RWPE2 (cell line): ENCODE measurements at places on chromosomes 2 and 18.

DNA sequence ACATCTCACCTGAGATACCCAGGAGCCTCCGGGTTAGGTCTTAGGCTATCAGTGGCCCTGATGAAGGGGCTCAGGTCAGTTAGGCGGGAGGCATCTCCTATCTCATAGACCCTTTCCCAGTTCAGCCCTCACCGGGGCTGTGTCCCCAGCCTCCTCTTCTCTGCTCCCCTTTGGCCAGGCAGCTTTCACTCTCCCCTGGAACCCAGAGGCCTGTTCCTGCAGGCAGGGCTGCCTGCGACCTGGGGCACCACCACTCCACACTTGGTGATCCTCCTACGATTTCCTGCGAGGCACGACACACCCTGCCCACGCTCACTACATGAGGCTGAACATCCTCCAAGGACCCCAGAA is 51.2 kb downstream of the SFXN5 start:
- no peak for DNase-seq

- no peak for DNase-seq
These were observed 257.7 kb downstream of the PTGR3 start for GRCh38 chr18:74951165-74951760.

DNA sequence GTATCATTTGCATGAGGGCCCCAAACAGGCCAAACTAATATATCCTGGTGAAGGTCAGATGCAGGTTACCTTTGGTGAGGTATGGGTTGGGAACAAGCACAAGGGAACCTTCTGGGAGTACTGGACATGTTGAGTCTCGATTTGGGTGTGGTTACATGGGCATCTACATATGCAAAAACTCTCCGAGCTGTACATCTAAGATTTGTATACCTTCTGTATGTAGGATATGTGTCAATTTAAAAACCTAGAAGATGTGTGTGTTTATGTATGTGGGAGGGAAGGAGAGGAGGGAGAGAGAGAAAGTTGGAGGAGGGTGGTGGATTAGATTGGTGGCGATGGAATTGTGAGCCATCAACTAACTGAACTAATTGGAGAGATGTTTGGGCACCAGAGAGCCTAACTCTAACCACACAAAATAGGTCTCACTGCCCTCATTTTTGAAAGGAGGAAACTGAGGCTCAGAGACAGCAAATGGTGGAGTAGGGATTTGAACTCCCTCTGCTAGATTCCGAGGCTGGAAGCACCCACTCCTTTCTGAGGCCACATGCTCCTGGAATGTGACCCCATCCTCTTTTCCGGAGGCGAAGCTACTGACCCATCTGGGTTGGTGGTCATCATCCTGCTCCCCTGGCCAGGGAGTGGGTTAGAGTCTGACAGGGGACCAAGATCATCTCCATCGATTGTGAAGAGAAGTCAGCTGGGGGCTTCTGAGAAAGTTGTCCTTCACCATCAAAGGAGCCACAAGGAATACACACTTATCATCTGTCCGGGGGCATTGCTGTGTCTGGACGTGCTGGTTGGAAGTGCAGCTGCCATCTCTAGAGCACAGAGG is 107.3 kb upstream of the MYCN start:
- no peak for DNase-seq

DNA sequence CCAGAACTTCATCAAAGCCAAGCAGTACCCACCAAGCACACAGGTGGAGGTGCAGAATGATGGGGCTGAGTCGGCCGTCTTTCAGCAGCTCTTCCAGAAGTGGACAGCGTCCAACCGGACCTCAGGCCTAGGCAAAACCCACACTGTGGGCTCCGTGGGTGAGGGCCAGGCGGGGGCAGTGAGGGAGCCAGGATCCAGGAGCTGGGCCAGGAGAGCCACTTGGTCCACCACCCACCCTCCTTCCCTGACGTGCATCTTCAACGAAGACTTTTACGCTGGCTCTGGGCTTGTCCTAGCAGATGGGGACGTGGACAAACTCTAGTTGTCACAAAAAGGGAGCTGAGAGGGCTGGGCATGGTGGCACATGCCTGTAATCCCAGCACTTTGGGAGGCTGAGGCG is 11.8 kb downstream of the VIL1 start:
- peak; percentile 43 for DNase-seq

GRCh38 chr18:7021994-7022840 is 95.4 kb downstream of the LAMA1 start:
- no peak for DNase-seq

- no peak for DNase-seq
These were observed 1167.9 kb downstream of the DSC3 start for GRCh38 chr18:29874519-29875098.

DNA sequence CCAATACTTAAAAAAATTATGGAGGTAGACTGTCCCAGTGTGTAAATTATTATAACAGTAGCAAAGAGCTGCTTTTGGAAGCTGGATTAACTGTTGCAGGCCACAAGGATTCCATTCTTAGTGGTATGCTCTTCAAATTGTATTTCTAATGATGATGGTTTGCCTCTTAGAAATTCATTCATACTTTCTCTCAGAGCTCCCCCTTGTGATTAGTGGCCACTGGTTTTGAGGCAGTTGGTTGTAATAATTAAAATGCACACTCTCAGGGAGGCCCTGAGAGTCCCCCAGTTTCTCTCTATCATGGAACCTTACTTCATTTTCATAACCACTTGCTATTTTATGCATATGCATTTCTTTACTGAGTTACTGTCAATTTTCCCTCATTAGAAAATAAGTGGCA is 122.5 kb downstream of the PLA2R1 start:
- no peak for DNase-seq

- no peak for DNase-seq
These were observed 47.3 kb downstream of the MEX3C start for GRCh38 chr18:51150113-51150700.

GRCh38 chr2:219508971-219509779 is 5.1 kb upstream of the ASIC4 start:
- DNase-seq, result no peak

DNA sequence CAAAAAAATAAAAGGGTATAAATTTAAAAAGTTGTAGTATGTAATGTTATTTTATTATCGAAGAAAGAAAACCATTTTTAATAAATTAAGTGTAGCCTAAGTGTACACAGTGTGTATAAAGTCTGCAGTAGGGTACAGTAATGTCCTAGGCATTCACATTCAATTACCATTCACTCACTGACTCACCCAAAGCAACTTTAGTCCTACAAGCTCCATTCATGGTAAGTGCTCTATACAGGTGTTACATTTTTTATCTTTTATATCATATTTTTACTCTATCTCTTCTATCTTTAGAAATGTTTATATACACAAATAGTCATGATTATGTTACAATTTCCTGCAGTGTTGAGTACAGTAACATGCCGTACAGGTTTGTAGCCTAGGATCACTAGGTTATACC is 59.5 kb downstream of the RABL2A start:
- DNase-seq, result no peak

GRCh38 chr2:219109471-219109870 is 48.8 kb upstream of the IHH start:
- no peak for DNase-seq

DNA sequence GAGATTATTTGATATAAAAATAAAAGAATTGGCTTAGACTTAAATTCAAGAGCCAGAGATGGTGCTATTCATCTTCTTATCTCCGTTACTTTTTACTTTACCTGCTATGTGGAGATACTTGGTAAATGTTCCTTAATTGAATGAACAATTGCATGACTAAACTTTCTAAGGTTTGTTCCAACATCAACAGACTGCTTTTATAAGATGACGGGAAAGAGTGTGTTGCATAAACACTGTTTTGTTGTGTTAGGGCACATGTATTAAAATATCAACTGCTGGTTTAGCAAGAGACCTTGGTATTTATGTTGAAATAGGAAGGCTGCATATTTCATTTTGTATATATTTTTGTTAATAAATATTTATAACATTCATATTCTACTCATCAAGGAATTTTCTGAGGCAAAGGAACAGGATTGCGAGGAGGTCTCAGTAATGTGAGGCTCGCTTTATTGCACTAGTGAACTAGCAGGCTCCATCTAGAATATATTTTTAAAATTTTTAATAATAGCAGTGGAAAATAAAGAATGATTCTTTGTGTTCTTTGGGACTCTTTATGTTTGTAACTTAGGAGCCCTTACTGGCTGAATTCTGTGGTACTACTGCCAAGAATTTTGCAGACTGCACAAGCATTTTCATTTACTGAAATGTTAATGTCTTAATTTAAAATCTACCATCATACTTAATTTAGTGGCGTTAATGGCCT is 10.7 kb upstream of the NFE2L2 start:
- no peak for DNase-seq

GRCh38 chr2:182220998-182221397 is 205.8 kb downstream of the PDE1A start:
- no peak for DNase-seq

- no peak for DNase-seq
These were observed 85.1 kb downstream of the ACSL3 start for GRCh38 chr2:222945887-222946286.

DNA sequence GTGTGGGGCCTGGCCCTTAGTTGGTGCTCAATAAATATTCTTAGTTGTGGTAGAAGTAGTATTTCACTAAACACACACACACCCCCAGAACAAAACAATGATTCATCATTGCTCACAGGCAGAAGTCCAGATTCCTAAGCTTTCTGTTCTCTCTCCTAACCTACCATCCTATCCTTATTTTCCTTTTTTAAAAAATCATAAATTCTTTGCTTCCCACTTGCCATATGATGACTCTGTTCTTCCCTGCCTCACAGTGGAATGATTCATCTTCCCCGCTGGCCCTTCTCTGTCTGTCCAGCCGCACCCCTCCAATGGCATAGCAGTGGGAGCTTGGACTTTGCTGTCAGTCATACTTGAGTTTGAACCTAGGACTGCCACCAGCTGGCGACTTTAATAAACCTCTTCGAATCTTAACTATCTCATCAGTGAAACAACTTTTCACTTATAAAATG is 5.2 kb downstream of the EML6 start:
- DNase-seq, result peak; percentile 83

GRCh38 chr2:236646441-236646840 is 76.8 kb downstream of the ACKR3 start:
- DNase-seq, result no peak

DNA sequence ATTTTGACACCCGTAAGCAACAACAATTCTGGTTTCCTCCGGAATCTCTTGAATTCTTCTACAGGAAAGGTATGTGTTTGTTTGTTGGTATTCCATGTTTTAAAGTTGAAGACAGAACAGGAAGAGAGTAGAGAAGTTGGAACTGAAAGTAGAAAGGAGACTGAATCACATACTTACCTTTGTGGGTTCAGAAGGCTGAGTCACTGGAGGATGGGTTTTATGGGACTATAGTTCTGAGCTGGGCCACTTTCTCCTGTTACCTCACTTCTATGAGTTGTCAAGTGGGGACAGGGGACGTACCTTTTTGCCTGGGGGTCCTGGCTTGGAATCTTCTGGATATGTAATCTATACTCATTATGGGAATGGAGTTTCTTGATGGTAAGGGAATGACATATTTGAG is 40.9 kb downstream of the KDM3A start:
- no peak for DNase-seq
